ENCODE measurements at places on chromosomes 3 and 15. TPM values are rescaled to one million over a fixed set of nuclear protein-coding genes. Genes with fewer than 3 reads are reported as not detected.

The GOLGA6L4 gene
- total RNA-seq: 2.7 TPM

The IL5RA gene
- total RNA-seq: not detected

The SCN10A gene
- not detected for total RNA-seq

The HYKK gene
- total RNA-seq: 19.8 TPM

The ANO10 gene
- 26.6 TPM for total RNA-seq

The LMAN1L gene
- not detected for total RNA-seq

The PTH1R gene
- total RNA-seq: not detected

The CRYGS gene
- total RNA-seq: 2.8 TPM

The DNAJA4 gene
- total RNA-seq: 11.1 TPM

The TAMM41 gene
- 10.8 TPM for total RNA-seq

The TBC1D21 gene
- total RNA-seq: not detected

The CAPN3 gene
- total RNA-seq: 0.31 TPM

The FGF7 gene
- not detected for total RNA-seq

The SCAMP2 gene
- 121 TPM for total RNA-seq

The XCR1 gene
- not detected for total RNA-seq

The ANKRD63 gene
- 0.72 TPM for total RNA-seq

The OR5K1 gene
- total RNA-seq: not detected

The FOXB1 gene
- total RNA-seq: 0.64 TPM

The COL6A5 gene
- not detected for total RNA-seq

The GRK7 gene
- 0.10 TPM for total RNA-seq

The GPR62 gene
- not detected for total RNA-seq

The NR1I2 gene
- not detected for total RNA-seq

The THRB gene
- 3.9 TPM for total RNA-seq

The SYNPR gene
- total RNA-seq: not detected

The CCR1 gene
- total RNA-seq: not detected

The CCR4 gene
- 0.10 TPM for total RNA-seq

The SCG3 gene
- 0.62 TPM for total RNA-seq

The RAD51 gene
- 30.3 TPM for total RNA-seq

The CTXN2 gene
- total RNA-seq: 0.05 TPM

The ITIH1 gene
- total RNA-seq: 0.31 TPM

The BLM gene
- 23.9 TPM for total RNA-seq

The IRAK2 gene
- total RNA-seq: 25.1 TPM

The CYP11A1 gene
- 0.57 TPM for total RNA-seq

The SI gene
- not detected for total RNA-seq

The CCR8 gene
- not detected for total RNA-seq

The CCR9 gene
- total RNA-seq: not detected

All from Panc1 (cell line).